ENCODE measurements at places on chromosomes 4 and X. TPM values are rescaled to one million over a fixed set of nuclear protein-coding genes. Genes with fewer than 3 reads are reported as not detected.

UBQLN2 gene
- total RNA-seq: 26.5 TPM

GAGE13 gene
- total RNA-seq: not detected

DACH2 gene
- total RNA-seq: 0.05 TPM

DUSP21 gene
- total RNA-seq: not detected

SMIM20 gene
- total RNA-seq: 28.5 TPM

ARHGAP10 gene
- total RNA-seq: 10.0 TPM
